AG09309 (cell line): ENCODE measurements at places on chromosomes 1 and 21.

- peak; percentile 51 for DNase-seq
Measured at GRCh38 chr1:8439015-8439702, 121.2 kb downstream of the SLC45A1 start.

DNA sequence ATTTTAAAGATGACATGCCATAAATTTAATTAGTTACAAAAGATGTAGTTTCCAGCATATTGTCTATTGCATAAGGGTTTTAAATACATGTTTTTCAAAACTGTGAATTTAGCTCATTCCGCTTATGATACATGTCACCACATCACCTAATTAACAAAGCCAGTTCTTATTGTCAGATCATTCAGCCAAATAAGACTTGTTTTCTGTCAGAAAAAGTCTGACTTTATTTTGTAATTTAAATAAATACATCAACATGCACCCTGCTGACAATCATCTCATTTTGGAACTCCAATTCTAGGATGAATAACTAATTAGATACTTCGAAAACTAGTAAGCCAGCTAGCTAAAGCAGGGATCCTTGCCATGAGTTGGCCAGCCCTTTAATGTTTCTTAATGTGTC, 110.9 kb upstream of the APP start:
- DNase-seq, result no peak

GRCh38 chr1:3539707-3540425, 71.4 kb downstream of the MEGF6 start:
- no peak for DNase-seq

- no peak for DNase-seq
Measured at GRCh38 chr1:107061886-107062285, 5.4 kb downstream of the PRMT6 start.

GRCh38 chr1:91124989-91125417, 103.2 kb upstream of the ZNF644 start:
- no peak for DNase-seq

- DNase-seq, result no peak
Measured at GRCh38 chr1:219312967-219313366, 139.3 kb downstream of the LYPLAL1 start.

GRCh38 chr21:42850866-42851391, 28.4 kb downstream of the WDR4 start:
- no peak for DNase-seq

DNA sequence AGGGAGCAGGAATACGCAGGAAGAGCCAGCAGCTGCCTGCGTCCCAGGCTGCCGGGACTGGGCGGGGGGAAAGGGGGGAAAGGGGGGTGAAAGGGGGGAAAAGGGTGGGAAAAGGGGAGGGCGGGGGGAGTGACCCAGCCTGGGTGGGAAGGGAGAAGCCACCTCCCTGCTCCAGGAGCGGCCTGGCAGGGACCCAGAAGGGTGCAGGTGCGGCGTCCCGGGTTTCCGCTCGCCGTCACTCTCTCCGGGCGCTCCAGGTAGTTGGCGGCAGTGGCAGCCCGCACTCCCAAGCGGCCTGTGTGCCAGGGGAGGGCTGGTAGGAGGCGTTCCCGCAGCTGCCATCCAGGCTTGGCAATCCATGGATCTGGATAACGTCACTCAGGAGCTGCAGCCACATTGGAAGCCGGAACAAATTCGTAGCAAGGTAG, 141.0 kb upstream of the NGF start:
- DNase-seq, result no peak

GRCh38 chr21:17818186-17819113, 706 bp downstream of the C21orf91 start:
- no peak for DNase-seq

GRCh38 chr1:16420424-16421118, 16.7 kb downstream of the SPATA21 start:
- no peak for DNase-seq

GRCh38 chr21:31879241-31879650, 6.4 kb downstream of the HUNK start:
- no peak for DNase-seq

DNA sequence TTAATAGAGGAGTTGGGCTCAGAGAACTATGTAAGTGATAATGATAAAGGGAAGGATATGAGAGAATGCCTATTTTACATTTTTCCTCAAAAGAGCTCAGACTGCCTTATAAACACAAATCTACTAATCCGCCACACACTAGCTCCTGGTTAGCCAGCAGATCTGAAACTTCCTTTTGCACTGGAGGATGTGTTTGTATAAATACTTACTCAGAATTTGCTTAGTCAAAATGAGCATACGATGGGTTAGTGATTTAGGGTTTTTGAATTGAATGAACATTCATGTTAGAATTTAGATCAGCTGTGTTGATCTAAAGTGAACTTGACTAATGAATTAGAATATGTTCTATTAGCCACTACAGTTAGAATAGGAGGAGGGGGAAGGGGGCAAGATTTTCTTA, 9.1 kb upstream of the IER5 start:
- DNase-seq, result no peak

DNA sequence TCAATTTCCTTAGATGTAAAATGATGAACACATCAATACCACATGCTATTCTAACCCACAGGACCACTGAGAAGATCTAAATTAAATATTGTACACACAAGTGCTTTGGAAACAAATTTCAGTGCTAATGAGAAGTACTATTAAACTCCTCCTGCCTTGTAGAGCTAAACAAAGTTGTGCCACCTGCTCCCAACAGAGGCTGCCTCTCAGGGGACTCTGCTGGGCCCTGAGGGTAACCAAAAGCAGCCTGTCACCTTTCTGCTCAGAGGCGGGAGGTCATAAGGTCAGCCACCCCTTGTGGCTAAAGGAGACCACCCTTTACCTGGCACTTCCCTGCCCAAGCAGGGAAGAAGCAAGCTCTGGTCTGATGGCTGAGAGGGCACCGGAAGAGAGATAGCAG, 6.3 kb downstream of the SLC9A1 start:
- no peak for DNase-seq

DNA sequence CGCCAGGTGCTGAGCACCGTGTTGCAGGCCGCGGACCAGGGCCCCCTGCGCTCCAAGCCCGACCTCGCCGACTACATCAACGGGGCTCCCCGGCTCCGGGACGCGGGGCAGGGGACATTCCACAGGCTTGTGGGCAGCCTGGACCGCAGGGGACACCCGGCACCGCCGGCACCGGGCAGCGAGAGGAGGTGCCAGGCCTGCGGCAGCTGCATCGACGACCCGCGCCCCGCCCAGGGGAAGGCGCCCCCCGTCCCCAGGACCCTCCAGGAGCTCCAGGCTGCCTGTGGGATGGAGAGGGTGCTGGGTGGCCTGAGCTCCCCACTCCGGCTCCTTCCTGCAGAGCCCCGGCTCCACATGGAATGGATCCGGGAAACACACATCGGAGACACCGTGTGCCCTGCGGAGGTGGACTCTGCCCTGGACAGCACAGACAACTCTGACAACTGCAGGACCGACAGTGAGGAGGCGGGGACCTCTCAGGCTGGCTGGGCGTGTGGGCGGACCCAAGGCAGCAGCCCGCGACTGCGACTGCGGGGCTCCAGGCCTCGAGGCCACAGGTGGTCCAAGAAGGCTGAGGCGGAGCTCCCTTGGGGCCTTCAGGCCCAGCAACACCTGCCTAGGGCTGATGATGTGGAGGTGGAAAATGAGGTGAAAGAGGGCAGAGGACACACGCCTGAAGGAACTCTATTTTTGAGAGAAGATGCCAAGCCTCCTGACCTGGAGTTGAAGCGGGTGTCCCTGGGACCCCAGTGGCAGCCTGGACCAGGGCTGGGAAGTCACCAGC, 22.8 kb downstream of the KIAA1614 start:
- no peak for DNase-seq

GRCh38 chr1:37792943-37793686, 532 bp upstream of the MANEAL start:
- no peak for DNase-seq

- DNase-seq, result no peak
Measured at GRCh38 chr1:2300851-2301606, 72.9 kb downstream of the SKI start.

DNA sequence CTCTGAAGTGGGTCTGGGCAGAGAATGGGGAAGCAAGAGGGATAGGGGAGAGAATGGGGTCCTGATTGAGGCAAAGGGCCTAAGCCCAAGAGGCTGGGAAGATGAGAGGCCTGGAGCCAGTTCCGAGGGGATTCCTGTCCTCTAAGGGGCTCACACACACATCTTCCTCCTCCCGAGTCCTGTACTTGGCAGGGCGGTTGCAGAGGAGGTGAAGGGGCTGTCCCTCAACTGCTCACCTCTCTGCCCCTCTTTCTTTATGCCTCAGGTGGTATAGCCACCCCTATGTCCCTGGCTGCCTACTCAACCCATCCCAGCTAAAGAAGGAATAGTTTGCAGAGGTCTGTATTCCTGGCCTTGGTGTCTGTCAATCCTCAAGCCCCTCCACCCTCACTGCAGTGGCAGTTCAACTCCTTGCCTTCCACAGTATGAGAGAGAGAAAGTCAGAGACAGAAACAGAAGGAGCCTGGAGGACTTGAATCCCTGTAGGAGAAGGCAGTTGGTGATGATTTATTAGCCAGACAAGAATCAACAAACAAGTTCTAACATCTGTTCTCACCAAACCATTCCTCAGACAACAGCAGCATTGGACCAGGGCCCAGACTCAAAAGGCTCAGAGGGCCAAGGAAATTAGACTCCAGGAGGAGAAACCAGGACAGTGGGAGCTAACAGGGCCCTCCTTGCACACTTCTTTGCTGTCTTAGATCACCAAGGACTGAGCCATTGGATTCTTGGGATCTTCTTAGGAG, 10.7 kb downstream of the SH2D2A start:
- peak; percentile 89 for DNase-seq

GRCh38 chr1:27934818-27935549, at the start of gene SMPDL3B:
TSS of gene SMPDL3B (plus strand) at chr1:27935000. CDS start at chr1:27935184, 184 bp downstream.
- no peak for DNase-seq

DNA sequence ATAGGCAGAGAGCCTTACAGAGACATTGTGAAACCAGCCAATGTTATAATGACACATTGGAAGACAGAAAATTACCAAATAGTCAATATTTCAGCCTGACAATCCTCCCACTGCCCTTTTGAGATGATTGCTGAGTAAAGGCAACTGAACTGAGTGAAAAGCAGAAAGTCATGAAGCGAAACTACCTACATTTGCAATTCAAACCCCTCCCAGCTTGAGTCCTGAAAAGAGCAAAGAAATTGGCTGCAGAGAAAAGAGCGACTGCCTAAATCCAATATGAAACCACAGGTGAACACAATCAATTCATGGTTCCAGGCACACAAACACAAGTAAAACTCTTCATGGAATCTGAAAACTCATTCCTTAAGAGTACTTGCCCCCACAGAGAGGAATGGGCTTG, 143.4 kb upstream of the CHRM3 start:
- no peak for DNase-seq

- DNase-seq, result no peak
Measured at GRCh38 chr21:25732091-25732760, 2.5 kb downstream of the ATP5PF start.
